Effector memory CD4-positive, alpha-beta T cell (primary cell): ENCODE measurements at places on chromosomes 5 and 9.

GRCh38 chr9:19620326-19620725 is 168.5 kb downstream of the SLC24A2 start:
- DNase-seq = no peak

DNA sequence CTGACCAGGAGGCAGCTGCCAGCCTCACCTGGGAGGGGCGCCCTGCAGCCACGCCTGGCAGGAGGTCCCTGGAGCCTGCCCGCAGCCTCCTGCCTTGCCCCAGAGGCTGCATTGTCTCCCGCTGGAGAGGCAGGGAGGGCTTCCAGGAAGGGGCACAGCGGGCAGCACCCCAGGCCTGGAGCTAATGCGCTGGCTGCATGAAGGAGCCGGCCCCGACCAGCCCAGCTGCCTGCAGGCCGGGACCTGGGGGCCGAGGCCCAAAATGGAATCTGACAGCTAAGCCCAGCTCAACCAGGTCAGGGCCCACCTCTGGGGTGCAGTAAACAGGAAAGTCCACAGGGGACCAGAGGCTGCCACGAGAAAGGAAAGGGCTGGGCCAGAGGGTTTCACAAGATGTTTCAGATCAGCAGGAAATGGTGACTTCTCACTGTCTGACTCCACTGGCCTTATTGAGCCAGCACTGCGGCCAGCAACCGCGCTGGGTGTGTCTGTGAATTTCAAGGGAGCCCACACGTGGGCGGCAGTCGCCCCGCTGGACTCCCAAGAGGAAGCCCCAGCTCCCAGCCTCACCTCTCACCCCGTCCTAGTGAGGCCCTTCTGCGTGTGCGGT is 18.6 kb upstream of the NOTCH1 start:
- DNase-seq = no peak

DNA sequence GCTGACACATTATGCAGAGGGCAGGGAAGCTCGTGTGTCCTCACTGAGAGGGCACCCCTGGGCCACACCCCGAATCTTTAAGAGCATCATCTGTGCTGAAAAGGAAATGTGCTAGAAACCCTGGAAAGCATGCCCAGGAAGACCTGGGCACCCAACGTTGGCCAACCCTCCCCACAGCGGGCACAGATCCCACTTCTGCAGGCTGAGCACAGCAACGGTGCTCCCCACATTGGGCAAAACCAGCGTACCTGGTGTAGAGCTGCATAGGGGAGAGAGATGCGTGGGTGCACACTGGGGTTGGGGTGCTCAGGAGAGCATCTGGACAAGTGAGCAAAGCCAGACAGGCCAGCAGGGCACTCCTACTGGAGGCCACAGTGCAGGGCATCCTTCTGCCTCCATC is 32.6 kb downstream of the ROR2 start:
- no peak for DNase-seq

GRCh38 chr9:77304543-77304942 is 127.2 kb downstream of the VPS13A start:
- no peak for DNase-seq

GRCh38 chr5:127564002-127564769 is 46.7 kb downstream of the PRRC1 start:
- DNase-seq = no peak

DNA sequence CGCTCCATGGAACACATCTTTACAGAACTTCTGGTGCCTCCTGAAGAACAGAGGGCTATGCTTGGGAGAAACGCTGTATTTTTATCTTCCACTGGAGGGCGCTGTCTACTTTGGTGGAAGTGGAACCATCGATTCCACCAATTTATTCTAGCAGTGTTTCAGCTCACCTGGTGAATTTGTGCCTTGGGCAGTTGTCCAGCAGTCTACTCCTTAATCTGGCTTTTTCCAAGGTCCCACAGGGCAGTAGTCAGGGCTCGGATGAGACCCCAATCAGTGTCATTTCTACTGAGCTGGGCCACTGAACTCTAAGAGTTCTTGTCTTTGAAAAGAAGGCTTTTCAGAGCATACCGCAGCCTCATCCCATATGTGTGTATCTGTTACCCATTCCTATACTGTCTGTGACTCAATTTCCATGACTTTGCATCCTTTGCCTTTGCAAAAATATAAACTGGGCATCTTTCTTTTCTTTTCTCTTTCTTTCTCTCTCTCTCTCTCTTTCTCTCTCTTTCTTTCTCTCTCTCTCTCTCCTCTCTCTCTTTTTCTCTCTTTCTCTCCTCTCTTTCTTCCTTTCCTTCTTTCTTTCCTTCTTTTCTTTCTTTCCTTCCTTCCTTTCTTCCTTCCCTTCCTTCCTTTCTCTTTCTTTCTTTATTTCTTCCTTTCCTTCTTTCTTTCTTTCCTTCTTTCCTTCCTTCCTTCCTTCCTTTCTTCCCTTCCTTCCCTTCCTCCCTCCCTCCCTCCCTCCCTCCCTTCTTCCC is 138.4 kb upstream of the ZNF618 start:
- no peak for DNase-seq

GRCh38 chr5:50559955-50560354 is 106.5 kb upstream of the PARP8 start:
- no peak for DNase-seq

GRCh38 chr5:41636605-41637004 is 126.2 kb upstream of the PLCXD3 start:
- DNase-seq = no peak

DNA sequence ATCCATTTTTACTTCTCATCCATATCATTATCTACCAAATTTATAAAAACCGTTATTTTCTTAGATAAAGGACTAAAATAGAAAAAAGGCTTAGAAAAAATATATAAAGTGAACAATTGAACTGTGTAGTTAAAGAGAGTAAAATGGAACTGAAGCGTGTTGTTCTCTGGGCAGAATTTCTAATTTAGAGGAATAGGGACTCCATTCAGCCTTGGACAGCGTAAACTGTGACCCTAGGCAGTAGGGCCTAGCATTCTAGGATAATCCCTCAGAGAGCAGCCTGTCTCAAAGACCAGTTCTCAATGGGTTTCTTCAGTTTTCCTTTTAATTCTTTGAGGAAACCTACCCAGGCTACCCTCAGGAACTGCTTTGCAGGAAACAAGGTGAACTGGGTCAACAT is 11.1 kb downstream of the ZNF462 start:
- DNase-seq = no peak

GRCh38 chr9:69174616-69175463 is 763 bp downstream of the TJP2 start:
- peak; percentile 3 for DNase-seq

GRCh38 chr5:154421868-154422267 is 23.9 kb upstream of the SAP30L start:
- no peak for DNase-seq

- DNase-seq = no peak
These were observed 21.4 kb upstream of the ANXA6 start for GRCh38 chr5:151178777-151179488.

DNA sequence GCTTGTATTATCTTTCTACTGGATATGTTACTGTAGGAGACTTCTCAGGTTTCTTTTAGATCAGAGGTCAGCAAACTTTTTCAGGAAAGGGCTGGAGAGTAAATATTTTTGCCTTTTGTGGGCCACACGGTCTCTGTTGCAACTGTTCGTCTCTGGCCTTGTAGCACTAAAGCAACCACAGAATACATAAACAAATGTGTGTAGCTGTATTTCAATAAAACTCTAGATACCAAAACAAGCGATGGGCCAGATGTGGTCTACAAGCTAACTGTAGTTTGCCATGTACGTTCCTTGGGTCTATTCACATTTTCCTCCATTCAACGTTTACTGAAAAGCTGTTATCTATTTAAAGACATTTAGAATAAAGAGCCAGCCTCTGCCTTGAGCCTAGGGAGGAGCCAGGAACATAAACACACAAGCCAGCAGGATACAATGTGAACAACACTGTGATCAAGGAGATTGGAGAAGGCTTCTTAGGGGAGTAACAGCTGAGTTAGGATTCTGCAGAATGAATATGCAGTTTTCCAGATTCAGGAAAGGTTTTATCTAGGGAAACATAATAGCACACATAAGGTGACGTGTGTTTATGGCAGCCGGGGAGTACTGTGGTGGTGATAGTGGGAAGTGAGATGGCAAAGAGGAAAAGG is 33.0 kb upstream of the HOMER1 start:
- DNase-seq = no peak

DNA sequence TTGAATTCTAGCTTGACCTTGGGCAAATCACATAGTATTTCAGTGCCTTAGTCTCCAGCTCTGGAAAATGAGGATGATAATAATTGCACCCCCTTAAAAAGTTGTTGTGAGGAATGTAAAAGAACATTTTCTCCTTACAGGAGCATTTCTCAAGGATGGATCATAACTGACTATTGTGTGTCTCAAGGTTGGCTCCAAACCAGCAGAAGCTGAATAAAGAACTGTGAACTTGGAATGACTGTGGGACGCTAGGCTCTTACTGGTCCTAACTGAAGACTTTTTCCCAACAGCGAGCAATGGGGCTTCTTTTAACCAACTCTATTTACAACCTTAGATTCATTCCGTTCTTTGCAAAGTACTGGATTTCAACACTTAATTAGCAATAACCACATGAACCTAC is 26.2 kb upstream of the GLRX start:
- no peak for DNase-seq

DNA sequence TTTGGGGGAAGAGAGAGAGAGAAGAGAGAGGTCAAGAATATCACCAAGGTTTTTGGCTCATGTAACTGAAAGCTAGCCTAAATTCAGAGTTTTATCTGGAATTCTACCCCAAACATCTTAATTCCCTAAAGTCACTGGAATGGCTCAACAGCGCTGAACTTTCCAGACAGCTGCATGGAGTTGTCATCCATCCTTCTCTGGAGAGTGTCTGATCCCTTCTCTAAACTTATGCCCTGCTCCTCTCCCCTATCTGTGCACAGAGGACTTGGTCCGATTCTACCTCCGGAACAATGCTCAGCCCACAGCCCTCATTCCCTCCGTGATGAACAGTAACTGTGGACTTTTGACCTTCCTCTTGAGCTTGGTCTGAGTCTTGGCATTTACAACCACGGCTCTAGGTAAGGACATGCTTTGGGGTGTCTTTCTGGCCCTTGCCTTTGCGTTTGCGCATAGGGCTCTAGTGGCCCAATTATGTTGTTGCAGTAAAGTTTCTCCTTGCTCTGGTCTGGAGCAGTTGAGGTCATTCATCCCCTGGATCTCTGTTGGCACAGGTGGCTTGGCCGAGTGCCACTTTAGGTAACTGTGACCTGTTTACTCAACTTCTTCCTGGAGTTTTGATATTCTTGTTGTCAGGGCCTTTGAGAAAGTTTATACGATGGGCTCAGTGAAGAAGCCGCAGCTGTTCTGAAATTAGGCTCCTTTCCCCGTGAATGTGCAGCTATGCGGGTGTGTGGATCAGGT is 18.3 kb upstream of the CD180 start:
- no peak for DNase-seq

- no peak for DNase-seq
These were observed 975 bp downstream of the RASGEF1C start for GRCh38 chr5:180208038-180208434.

GRCh38 chr5:63263411-63263810 is 684.8 kb downstream of the LRRC70 start:
- DNase-seq = no peak

DNA sequence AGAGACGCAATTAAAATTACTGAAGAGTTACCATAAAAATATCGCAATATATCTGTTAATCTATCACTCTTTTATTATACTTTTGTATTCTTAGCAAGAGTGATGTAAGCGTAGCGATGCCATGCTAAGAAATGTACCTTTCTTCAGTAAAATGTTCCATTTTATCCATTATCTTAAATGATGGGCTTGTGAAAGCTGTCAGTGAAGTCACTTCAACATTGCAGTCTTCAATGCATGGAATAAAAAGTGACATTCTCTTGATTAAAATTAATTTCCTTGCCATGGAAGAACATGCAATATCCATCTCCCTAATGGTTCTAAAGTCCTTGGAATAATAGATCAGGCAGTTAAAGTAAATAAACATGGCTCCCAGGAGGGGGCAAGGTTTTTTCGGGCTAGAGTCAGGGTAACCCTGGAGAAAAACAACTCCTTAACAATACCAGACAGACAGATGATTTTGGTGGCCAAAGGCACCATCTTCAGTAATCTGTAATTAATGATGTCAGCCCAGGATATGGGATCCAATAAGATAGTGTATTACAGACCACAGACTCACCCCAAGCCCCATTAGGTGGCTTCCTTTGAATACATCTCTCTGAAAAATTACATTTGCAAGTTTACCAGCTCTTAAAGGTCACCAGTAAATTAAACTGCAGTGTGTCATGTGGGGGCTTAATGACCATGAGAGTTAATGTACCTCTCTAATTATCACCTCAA is 677.1 kb downstream of the DTWD2 start:
- DNase-seq = no peak

DNA sequence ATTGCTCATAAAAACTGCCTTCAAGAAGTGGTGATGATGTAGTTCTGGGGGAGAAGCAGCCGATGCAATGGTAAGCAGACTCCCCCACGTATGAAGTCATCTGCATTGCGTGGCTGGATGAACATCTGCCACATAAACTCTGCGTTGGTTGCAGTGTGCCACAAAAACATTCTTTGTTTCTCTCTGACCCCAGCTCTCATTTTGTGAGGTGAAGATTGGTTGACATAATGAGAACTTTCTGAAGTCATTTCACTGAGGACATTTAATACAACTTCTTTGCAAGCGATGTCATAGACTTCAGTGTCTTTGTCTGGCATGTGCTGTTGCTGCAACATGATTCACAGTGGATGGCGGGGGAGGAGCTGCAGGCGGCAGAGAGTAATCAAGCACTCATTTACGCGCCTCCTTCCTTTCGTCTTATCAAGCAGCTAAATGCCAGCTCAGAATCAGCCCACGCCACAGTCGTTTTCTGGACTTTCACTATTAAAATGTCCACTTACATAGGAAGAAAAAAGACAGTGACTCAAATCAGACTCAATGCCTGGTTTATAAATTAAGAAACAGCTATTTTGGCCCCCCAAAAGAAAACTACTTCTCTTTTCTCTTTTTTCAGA is 91.5 kb upstream of the NFIL3 start:
- no peak for DNase-seq

DNA sequence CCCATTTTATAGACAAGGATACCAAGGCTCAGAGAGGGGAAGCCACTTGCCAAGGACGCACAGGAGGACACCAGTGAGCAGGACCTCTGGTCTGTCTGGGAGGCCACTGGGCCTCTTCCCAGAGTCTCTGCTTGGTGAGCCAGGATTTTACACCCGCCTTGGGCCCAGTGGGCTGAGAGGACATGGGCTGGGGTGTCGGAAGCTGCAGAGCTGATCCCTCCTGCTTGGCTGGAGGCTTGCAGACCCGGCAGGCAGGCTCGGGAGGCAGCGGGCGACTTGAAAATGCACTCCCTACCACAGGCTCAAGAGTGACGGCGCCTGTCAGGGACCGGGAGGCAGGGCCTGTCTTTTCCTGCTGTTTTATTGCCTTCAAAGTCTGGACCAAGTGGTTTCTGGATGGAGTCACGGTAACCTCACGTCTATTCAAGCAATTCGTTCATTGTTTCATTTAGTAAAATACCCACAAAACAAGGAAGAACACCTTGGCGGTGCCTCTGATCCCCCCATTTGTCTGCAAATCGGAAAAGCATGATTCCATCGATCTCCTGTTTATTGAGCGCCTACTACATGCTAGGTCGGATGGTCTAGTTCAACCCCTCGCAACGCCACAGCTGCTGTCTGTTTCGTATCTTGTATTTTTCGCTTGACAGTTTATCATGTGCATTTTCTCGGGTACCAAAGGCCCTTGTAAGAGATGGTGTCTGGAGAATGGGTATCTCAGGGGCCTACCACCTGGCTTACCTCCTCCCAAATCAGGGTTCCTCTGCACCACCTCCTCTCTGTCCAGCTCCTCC is 108.1 kb upstream of the IER5L start:
- DNase-seq = no peak
